ENCODE measurements at places on chromosomes 12 and 14.

DNA sequence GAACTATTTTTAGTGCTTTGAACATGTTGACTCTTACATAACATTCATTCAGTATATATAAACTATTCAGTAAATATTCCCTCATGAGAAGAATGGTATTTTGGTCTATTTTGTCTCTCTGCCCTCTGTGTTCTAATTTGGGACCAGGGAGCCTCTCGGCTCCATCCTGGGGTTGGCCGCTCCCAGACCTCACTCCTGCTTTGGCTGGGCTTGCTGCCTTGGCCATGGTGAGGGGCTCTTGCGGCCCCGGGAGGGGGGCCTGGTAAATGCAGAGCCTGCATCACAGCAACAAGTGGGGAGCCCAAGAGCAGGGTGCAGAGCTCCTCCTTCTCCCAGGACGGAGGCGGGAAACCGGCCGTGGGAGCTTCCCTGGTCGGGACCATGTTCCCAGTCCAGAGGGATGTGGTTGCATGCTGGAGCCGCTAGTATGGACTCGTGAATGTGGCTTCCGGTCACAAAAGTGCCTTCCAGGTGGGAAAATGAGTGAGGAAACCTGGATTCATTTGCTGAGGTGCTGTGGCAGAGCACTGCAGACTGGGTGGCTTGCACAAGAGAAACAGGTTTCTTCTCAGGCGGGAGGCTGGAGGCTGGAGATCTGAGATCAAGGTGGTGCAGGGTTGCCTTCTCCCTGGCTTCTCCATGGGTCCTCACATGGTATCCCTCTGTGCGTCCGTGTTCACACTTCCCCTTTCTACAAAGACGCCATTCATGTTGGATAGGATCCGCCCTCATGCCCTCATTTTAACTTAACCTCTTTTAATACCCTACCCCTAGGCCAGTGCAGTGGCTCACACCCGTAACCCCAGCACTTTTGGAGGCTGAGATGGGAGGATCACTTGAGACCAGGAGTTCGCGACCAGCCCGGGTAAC, 250.2 kb downstream of the CACNA1C start:
- DNase-seq: no peak

DNA sequence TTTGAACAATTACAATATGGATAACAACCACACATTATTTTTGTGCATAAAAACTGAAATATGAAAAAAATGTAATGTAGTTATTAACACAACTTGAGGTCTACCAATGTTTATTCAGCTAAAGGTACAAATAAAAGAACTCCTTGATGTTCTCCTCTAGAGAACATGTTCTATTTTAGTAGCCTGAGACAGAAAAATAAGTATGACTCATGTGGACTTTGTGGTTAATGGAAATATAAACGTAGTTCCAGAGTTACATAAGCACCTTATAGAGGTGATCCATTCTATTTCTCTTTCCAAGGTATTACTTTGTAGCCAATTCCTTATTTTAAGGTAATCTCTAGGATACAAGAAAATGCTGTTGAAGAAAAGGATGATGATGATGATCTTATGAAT, 25.7 kb downstream of the ALKBH1 start:
- no peak for DNase-seq

DNA sequence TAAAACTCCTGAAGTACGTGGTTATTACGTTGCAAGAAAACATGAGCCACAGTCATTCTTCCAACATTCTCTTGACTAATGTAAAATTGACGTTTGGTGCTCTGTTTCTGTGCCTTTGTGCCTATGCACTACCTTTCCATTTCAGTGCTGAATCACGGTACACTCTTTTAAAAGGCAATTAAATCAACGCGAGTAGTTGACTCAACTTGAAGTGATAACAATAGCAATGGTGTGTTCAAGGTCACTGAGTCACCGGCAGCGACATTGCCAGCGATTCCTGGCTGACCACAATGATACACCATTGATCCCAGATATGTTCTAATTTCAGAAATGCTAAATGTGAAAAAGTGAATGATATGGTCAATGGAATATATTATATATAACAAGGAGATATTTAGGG, 17.8 kb downstream of the AK7 start:
- no peak for DNase-seq

GRCh38 chr14:23638414-23639047, 2.4 kb downstream of the DHRS2 start:
- DNase-seq: no peak

- DNase-seq: no peak
These were observed 43.3 kb downstream of the NCKAP5L start for GRCh38 chr12:49784756-49785409.

- DNase-seq: peak; percentile 36
These were observed 699 bp downstream of the MGAT2 start for GRCh38 chr14:49621114-49621881.

- DNase-seq: no peak
These were observed 5.9 kb upstream of the RERG start for GRCh38 chr12:15227004-15227679.

GRCh38 chr12:105523164-105524057, 192.9 kb downstream of the C12orf75 start:
- DNase-seq: no peak

DNA sequence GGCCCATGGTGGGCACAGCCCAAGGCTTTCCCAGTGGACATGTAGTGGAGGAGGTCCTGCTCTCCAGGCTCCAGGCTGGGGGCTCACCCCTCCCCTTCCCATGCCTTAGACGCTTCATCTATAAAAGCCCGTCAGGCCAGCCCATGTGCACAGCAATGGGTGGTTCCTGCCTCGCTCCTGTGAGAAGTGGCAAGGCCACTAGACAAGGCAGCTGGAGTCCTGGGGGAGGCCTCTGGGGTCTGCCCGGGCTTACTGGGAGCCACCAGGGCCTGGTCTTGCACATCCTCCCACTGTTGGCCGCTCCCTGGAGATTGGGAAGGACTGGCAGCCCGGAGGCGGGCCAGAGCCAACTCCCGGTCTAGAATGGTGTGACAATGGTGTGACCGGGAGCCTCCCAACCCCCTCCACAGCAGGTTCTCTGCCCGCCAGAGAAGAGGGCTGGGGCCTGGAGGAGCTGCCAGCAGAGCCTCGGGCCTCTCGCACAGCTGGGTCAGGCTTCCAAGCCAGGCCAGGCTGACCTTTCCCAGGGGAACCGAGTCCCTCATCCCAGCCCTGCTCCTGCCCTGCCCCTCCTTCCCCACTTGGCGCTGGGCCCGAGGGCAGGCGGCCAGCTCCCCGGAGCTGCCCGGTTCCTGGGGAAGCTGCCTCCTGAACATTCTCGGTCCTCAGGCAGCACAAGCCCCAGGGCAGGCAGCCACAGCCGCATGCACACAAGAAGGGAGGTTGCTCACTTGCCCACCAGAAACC, 97.9 kb downstream of the RFLNA start:
- DNase-seq: no peak
